ENCODE measurements at places on chromosomes 3 and 15. TPM values are rescaled to one million over a fixed set of nuclear protein-coding genes. Genes with fewer than 3 reads are reported as not detected.

The PODXL2 gene
- total RNA-seq: 21.5 TPM

The CCK gene
- total RNA-seq: not detected

The CNTN4 gene
- total RNA-seq: 0.19 TPM

DNA sequence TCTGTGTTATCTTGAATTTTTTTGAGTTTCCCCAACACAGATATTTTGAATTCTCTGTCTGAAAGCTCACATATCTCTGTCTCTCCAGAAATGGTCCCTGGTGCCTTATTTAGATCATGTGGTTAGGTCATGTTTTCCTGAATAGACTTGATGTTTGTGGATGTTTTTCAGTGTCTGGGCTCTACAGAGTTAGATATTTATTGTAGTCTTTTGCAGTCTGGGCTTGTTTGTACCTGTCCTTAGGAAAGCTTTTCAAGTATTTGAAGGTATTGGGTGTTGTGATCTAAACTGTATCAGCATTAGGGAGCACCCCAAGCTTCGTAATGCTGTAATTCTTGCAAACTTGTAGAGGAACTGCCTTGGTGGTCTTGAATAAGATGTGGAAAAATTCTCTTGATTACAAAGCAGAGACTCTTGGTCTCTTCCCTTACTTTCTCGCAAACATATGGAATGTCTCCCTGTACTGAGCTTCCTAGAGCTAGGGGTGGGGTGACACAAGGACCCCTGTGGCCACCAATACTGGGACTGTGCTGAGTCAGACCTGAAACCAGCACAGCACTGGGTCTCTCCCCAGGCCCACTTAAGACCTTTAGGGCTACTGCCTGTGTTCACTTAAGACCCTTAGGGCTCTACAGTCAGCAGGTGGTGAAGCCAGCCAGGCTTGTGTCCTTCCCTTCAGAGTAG, 26.5 kb downstream of the TM4SF18 start:
- DNase-seq: no peak

- DNase-seq: no peak
Observed at GRCh38 chr3:9946112-9947024, 5.8 kb downstream of the PRRT3 start.

- DNase-seq: no peak
Observed at GRCh38 chr3:75001330-75001729, 386.9 kb upstream of the CNTN3 start.

DNA sequence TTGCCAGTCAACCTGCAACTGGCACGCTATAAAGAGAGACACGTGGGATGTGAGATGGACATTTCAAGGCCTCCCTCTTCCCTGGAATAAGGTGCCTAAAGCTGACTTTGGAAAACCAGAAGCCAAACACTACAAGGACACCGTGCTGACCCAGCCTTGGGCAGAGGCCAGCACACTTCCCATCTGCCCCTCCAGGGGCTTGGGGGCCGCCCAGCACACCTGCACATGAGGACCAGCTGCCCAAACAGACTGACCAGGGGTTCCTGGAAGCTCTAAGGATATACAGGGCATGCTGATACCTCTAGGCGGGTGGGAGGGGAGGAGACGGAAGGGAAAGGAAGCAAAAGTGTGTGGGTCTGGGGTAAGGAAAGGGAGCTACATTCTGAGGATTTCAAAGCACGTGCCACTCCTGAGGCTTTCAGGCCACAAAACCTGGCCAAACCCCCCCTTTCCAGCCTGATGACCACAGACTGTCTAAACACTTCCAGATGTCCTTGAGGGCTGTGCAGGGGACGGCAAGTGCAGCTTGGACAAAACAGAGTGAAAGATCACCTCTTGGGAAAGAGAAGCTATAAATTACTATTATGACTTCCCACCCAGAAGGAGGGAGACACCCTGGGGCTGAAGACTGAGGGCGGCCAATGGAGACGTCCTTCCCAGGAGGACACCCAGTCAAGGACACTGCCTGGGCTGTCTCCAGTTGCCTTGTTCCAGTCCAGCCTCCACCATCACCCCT, 57.9 kb downstream of the ADCY5 start:
- no peak for DNase-seq

DNA sequence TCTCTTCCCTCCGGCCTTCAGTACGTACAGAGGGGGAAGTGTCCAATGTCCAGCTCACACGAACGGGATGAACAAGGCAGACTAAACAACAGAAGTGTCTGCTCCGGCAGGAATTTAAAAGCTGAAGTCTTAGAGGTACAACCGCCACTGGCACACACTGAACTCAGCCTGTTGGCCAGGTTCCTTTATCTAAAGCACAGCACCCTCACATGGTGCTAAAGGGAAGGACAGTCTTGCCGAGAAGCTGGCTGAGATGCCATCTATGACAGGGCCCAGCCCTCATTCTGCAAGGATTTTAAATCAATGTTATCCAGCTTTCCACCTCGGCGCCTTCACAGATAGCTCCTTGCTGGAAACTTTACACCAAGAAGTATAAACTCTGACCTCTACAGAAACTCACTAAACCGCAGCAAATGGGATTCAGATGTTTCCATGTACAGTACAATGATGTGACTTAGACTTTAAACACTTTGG, 2.8 kb downstream of the ADAMTS17 start:
- no peak for DNase-seq

Data from glomerular endothelial cell (primary cell).